Panc1 (cell line): ENCODE measurements at places on chromosomes 1 and 21. TPM values are rescaled to one million over a fixed set of nuclear protein-coding genes. Genes with fewer than 3 reads are reported as not detected.

NLRP3 gene
- total RNA-seq = 0.33 TPM

LBR gene
- total RNA-seq = 58.2 TPM

MPC2 gene
- 71.7 TPM for total RNA-seq

VHLL gene
- 0.28 TPM for total RNA-seq

SLAMF1 gene
- total RNA-seq = not detected

CROCC gene
- total RNA-seq = 13.6 TPM

PTGS2 gene
- total RNA-seq = not detected

- DNase-seq = no peak
- no peaks in the 10 kb centered on the region for H3K36me3 ChIP-seq
- no peaks in the 10 kb centered on the region for H3K27me3 ChIP-seq
- H3K4me1 ChIP-seq = no peaks in the 10 kb centered on the region
Measured at GRCh38 chr1:70042090-70042731, 163.2 kb downstream of the LRRC40 start.

- no peaks in the 10 kb centered on the region for H3K36me3 ChIP-seq
- H3K4me3 ChIP-seq = no peak overlapping the region
- peaks cover 13% of the 10 kb centered on the region for H3K4me1 ChIP-seq
- no peak for DNase-seq
- no peaks in the 10 kb centered on the region for H3K27me3 ChIP-seq
Measured at GRCh38 chr1:16110884-16111283, 37.4 kb upstream of the FAM131C start.

DNA sequence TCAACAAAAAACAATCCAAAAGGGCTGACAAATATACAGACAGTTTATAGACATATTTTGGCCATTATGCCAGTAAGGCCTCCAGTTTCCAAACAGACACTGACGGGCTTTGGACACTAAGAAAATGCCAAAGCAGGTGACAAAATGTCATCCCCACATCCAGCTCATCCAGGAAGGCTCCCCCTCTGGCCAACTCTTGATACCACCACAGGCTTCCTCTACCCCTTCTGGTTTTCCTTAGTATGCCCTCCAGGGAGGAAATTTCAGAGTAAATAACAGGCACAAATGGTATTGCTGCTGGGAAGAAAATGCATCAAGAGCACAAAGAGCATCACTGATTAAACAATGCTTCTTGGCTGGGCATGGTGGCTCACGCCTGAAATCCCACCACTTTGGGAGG is 225.3 kb downstream of the VAV3 start:
- H3K4me3 ChIP-seq = no peak overlapping the region
- no peaks in the 10 kb centered on the region for H3K27me3 ChIP-seq
- no peaks in the 10 kb centered on the region for H3K36me3 ChIP-seq
- DNase-seq = no peak

DNA sequence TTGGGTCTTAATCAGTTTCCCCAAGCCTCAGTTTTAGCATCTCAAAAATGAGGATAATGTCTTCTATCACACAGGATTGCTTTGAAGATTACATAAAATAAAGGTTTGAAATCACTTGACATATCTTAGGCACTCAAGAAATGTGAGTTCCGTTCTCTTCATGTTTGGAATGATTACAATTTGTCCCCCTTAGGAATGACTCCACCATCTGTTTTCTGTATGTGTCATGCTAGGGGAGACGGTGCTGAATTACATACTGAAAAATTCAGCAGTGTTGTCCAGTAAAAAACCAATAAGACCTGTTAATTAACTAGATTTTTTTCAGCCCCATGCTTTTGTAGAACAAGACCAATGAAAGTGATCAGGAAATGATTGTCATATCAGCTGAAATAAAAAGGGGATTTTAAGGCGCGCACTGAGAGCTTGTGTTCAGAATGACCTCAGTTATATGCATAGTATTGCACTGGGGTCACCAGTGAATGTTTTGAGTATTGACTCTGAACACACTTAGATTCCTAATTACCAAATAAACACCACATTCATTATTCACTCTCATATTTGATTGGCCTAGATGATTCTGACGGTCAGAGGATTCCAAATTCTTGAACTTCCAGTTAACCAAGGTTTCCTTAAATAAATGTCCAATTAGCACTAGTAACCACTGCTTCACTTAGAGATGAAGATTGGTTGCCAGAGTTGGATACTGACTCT is 114.5 kb upstream of the KCNK2 start:
- H3K27ac ChIP-seq = no peak overlapping the region
- no peaks in the 10 kb centered on the region; the same call in 1 of the 2 replicates for H3K27me3 ChIP-seq
- no peaks in the 10 kb centered on the region for H3K4me1 ChIP-seq
- H3K36me3 ChIP-seq = no peaks in the 10 kb centered on the region
- DNase-seq = no peak

DNA sequence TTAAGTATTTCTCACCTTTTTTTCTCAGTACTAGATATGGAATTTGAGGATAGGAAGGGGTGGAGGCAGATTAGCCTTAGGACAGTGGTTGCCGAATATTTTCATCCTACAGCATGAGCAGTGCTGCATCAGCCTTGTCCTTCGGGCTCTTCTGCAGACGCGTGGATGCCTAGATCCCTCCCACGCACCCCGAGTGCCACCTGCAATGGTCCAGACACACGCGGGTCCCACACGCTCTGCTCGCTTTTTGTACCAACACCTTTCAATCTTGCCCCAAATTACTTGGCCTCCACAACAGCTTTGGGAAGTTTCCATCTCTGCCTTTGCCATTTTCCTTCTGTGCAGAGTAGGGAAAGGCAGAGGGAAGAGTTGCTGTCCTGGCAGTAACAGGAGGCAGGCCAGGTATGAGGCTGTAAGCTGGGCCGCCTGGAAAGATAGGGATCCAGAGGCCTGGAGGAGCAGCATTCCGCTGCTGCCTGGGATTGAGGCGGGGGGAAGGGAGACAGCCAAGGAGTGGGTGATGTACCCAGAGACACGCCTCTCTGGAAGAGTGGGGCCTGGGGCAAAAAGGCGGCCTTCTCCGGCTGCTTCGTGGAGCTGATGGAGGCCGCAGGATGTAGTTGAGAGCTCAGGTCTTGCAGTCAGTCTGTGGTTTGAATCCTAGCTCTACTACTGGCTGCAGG is 467.7 kb downstream of the KIF26B start:
- H3K27me3 ChIP-seq = peaks cover 3% of the 10 kb centered on the region; the same call in 1 of the 2 replicates
- no peak overlapping the region for H3K27ac ChIP-seq
- H3K4me1 ChIP-seq = no peaks in the 10 kb centered on the region
- DNase-seq = no peak
- H3K36me3 ChIP-seq = no peaks in the 10 kb centered on the region
- no peak overlapping the region for H3K4me3 ChIP-seq

DNA sequence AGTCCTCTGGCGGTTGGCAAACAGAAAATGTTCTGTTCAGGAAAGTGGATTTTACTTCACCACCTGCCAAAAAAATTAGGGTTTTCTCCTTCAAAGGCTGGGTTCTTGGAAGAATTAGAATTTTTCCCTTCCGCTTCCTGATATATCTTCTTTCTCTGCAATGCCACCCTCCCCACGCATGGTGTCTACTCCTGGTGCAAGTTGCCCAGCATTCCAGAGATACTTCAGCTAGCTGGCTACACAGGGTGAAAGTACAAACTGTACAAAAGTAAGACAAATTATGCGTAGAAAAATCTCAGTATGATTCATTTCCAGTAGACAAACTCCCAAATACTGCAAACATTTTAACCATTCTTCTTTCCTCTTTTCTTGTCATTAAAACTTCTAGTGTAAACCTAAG is 430.1 kb upstream of the ESRRG start:
- no peaks in the 10 kb centered on the region for H3K4me1 ChIP-seq
- H3K27ac ChIP-seq = no peak overlapping the region
- no peaks in the 10 kb centered on the region for H3K27me3 ChIP-seq
- no peak for DNase-seq
- no peaks in the 10 kb centered on the region for H3K36me3 ChIP-seq

- peaks cover 20% of the 10 kb centered on the region for H3K36me3 ChIP-seq
- peaks cover 7% of the 10 kb centered on the region for H3K4me1 ChIP-seq
- no peak overlapping the region for H3K4me3 ChIP-seq
- H3K27ac ChIP-seq = peak overlapping the region; percentile 49; the same call in 1 of the 2 replicates
- H3K27me3 ChIP-seq = no peaks in the 10 kb centered on the region
Measured at GRCh38 chr1:152029144-152029928, 7.5 kb downstream of the S100A11 start.

DNA sequence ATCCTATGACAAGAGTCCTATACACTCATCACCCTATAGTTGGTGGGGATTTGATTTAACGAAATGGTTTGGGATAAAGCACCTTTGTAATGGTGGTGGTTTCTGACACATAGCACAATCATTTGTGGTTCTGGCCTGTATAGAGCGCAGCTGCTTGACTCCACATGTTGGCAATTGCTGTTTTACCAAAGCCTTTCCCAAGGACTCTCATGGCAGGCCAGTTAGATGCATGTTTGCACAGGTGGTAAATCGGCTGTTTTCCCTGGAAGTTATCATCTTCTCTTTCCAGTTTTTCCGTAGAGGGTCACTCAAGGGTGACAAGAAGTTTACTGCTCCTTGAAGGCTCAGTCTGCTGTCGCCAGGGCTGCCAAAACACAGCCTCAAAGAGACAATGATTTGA is 17.1 kb upstream of the XPR1 start:
- H3K27me3 ChIP-seq = no peaks in the 10 kb centered on the region; the same call in 1 of the 2 replicates
- H3K36me3 ChIP-seq = no peaks in the 10 kb centered on the region
- H3K27ac ChIP-seq = no peak overlapping the region
- no peaks in the 10 kb centered on the region for H3K4me1 ChIP-seq

DNA sequence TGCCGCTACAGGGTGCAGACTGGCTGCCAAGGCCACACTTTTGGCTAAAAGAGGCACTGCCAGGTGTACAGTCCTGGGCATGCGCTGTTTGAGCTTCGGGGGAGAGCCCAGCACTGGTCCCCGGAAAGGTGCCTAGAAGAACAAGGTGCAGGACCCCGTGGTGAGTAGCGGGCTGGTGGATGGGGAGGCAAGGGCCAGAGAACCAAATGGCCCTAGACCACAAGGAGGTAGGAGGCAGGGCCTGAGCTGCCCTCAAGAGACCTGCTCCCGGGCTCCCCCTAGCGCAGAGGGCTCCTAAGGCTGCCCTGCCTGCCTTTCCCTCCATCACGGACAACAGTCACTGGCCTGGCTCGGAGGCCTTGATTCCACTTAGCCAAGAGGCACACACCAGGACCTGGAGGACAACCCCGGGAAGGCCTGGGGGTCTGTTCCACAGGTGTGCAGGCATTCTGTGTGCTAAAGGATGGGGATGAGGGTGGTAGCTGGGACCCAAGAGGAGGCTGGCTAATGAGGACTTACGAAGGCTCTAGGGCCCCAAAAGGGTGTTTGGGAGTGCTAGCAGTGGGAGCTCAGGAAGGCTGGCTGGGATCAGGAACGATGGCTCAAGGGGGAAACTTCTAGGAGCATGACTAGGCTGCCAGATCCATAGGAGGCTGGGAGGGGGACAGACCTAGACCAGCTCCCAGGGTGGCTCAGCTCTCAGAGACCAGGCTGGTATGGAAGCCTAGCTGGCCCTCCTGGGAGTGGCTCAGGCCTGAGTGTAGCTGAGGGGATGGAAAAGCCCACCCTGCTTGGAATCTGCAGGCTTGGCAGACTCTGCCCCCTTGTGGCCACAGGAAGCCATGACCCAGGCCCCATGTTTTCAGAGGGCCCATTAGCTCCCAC is 742 bp downstream of the ARTN start:
- H3K27ac ChIP-seq = peak overlapping the region; percentile 40; the same call in 1 of the 2 replicates
- no peak for DNase-seq
- peaks cover 16% of the 10 kb centered on the region for H3K4me1 ChIP-seq
- H3K4me3 ChIP-seq = no peak overlapping the region

DNA sequence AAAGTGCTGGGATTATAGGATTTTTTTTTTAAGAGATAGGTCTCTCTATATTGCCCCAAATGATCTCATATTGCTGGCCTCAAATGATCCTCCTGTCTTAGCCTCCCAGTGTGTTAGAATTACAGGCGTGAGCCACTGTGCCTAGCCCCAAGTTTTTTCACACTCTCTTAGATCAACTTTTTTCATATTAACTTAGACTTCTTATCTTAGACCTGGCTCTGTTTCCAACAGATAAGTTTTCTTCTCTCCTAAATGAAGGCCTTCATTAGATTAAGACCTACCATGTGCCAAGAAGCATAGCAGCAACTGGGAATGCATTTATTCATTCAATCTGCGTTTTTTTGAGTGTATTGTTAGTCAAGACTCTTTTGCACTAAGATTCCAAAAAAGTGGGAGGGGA is 20.2 kb upstream of the HTR1D start:
- no peak overlapping the region for H3K4me3 ChIP-seq
- no peaks in the 10 kb centered on the region for H3K4me1 ChIP-seq
- no peak for DNase-seq
- H3K36me3 ChIP-seq = no peaks in the 10 kb centered on the region

GRCh38 chr1:205942631-205943159 is 561 bp downstream of the SLC26A9 start:
- DNase-seq = no peak
- H3K4me1 ChIP-seq = no peaks in the 10 kb centered on the region
- peaks cover 16% of the 10 kb centered on the region; the same call in 1 of the 2 replicates for H3K27me3 ChIP-seq

DNA sequence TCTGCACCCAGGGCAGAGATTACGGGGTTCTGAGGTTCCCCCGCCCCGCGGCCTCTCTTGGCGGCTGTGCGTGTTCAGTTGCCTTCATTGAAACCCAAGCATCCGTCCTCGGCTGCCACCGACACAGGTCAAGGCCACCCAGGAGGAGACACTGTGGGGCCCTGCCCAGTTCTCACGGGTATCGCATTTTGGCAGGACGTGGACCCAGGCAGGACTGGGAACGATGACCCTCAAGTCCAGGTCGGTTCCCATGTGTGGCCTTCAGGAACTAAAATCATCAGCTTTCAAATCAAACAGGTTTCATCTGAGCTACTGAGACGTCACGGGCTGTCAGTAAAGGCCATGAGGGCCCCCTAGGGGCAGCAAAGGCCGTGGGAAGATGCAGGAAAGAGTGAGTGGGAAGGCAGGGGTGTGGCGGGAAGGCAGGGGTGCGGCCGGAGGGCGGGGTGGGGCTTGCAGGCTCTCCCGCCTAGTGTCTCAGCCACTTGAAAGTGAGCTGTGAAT is 7.0 kb upstream of the C1orf174 start:
- no peak overlapping the region for H3K27ac ChIP-seq
- DNase-seq = no peak
- H3K36me3 ChIP-seq = no peaks in the 10 kb centered on the region
- H3K27me3 ChIP-seq = no peaks in the 10 kb centered on the region
- H3K4me3 ChIP-seq = no peak overlapping the region
- peaks cover 6% of the 10 kb centered on the region; the same call in 1 of the 2 replicates for H3K4me1 ChIP-seq

GRCh38 chr1:161083748-161084596 is 5.4 kb downstream of the NECTIN4 start:
- H3K27ac ChIP-seq = no peak overlapping the region
- H3K4me1 ChIP-seq = peaks cover 4% of the 10 kb centered on the region; the same call in 1 of the 2 replicates
- no peak for DNase-seq
- H3K4me3 ChIP-seq = no peak overlapping the region
- H3K36me3 ChIP-seq = no peaks in the 10 kb centered on the region
